ENCODE measurements at places on chromosomes 6 and 20.

DNA sequence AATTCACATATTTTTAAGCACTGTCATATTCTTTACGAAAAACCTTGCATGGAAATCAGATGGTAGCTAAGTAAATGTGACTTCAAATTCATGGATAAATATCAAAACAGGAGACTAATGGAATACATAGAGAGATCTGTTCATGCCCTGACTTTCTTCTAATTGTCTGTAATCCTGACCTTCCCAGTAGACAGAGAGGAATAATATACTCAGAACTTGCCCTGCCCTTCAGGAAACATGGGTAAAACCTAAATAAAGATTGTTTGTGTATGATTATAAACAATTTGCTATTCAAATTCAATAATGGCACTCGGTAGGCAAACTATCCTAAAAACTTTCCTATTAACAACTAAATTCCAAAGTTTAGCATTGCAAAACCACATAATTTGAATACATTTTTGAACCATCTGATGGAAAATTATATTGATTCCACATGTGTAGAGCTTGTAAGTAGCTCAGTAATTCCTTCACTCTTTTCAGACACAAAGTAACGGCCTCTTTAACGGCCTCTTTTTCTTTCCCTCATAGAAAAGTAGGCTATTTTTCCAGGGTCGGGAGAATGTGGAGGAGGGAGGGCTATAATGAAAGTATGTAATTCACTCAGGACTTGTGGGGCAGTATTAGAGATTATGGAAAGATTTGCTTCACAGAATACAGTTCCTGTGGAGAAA lies 227.6 kb downstream of the ALDH8A1 start:
- no peak for DNase-seq

DNA sequence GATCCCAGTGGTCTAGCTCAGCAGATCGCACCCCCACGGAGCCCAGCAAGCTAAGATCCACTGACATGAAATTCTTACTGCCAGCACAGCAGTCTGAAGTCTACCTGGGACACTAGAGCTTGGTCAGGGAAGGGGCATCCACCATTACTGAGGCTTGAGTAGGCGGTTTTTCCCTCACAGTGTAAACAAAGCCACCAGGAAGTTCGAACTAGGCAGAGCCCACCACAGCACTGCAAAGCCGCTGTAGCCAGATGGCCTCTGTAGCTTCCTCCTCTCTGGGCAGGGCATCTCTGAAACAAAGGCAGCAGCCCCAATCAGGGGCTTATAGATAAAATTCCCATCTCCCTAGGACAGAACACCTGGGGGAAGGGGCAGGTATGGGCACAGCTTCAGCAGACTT lies 18.8 kb downstream of the FRK start:
- DNase-seq: no peak

DNA sequence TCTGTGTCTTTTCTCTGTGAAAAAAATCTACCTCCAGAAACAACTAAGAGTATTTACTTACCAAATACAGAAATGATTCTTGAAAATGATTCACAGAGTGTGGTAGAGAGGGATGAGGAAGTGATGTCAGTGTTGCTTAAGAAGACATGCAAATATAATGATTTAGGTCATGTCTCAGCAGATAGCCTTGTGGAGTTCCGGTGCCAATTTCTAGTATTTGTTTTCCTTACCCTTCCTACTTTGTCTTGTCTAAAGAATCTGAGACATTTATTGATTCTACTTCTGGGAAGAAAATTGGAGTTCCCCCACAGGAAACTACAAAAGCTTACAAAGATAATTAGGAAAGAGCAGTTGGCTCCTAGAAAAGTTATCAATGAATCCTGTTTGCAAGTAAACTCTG lies 68.8 kb downstream of the GJA1 start:
- DNase-seq: no peak

GRCh38 chr20:52747845-52748284 lies 224.3 kb upstream of the TSHZ2 start:
- DNase-seq: no peak

- DNase-seq: no peak
Measured at GRCh38 chr6:27667657-27668441, 194.9 kb upstream of the ZNF184 start.

GRCh38 chr6:161536224-161536630 lies 262.4 kb upstream of the AGPAT4 start:
- no peak for DNase-seq

DNA sequence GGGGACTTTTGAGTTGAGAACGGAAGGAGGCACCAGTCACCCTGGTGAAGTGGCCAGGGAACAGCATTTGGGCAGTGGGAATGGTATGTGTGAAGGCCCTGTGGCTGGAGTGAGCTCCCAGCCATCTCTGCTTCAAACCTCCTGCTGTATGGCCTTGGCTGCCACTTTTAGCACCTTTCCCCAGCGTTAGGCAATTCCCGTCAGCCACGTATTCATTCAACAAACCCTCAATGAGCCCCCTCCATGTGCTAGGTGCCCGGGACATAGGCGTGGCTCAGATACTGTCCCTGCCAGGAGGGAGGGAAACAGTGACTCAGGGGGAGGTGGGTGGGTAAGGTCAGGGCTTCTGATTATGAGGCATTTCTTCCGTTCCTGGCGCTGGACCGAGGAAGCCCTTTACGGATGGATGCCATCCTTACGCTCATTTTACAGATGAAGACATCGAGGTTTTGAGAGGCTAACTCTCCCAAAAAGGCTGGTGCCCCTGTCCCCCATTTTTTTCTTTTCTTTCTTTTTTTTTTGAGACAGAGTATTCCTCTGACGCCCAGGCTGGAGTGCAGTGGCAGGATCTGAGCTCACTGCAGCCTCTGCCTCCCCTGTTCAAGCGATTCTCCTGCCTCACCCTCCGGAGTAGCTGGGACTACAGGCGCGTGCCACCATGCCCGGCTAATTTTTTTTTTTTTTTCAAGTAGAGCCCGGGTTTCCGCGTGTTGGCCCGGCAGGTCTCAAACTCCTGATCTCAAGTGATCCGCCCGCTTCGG lies 37.5 kb downstream of the SRC start:
- no peak for DNase-seq

DNA sequence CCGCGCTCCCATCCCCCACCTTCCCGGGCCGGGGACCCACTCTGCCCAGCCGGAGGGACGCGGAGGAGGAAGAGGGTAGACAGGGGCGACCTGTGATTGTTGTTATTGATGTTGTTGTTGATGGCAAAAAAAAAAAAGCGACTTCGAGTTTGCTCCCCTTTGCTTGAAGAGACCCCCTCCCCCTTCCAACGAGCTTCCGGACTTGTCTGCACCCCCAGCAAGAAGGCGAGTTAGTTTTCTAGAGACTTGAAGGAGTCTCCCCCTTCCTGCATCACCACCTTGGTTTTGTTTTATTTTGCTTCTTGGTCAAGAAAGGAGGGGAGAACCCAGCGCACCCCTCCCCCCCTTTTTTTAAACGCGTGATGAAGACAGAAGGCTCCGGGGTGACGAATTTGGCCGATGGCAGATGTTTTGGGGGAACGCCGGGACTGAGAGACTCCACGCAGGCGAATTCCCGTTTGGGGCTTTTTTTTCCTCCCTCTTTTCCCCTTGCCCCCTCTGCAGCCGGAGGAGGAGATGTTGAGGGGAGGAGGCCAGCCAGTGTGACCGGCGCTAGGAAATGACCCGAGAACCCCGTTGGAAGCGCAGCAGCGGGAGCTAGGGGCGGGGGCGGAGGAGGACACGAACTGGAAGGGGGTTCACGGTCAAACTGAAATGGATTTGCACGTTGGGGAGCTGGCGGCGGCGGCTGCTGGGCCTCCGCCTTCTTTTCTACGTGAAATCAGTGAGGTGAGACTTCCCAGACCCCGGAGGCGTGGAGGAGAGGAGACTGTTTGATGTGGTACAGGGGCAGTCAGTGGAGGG lies 2.8 kb downstream of the SOX4 start:
- no peak for DNase-seq

DNA sequence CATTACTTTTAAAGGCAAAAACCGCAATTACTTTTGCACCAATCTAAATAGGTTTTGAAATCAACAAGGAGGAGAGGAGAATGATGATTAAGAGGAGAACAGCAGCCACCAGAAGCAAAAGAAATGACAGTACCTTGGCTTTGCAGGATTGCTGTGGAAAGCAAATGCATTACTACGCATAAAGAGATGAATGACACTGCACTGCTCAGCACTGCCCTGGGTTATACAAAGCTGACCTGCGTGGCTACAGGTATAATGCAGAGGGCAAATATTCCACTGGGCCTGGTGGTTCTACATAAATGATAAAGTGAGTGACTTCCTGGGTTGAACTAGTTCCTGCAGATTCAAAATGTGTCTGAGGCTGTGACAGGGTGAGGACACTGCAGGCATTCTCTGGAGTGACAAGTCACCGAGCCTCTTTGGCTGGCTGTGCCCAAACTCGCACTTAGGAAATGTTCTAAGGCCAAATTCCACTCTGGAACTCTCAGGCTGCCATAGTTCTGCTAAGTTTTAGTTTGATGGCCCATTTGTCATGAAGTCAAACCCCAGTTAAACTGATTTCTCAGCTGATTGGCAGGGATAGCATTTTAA lies 78.6 kb downstream of the INSM1 start:
- no peak for DNase-seq

- DNase-seq: no peak
Measured at GRCh38 chr6:161351858-161352257, 78.0 kb upstream of the AGPAT4 start.

DNA sequence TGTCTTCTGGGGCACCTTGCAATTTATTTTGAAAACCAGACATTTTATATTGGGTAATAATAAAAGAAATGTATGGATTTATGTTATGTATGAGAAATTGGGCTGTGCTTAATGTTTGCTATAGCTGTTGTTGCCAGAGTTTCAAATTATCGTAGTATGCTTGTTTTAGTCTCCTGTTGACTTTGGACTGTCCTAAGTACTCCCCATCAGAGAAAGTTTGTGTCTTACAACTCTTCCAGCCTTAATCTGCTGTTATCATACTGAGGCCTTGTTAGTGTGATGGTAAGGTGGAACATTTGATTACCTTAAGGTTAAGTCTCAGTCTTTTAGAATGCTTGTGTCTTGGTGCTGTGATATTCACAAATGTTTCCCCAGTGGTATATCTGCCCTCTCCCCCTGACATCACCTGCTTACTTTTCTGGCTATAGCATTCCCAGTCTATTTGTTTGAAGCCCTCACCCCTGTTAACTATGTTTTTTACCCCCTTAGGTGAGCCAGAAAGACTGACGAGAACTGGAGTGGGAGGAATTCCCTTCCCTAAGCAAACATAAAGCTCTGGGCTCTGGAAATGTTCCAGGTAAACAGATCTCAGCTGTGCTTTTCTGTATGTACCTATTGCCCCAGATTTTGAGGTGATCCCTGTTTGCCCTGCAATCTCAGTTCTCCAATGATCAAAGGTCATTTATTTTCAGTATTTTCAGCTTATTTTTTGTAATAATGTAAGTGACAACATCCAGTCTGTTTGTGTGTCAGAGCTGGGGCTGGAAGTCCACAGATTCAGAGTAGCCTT lies 581.1 kb upstream of the CITED2 start:
- no peak for DNase-seq

GRCh38 chr20:43921227-43921780 lies 6.7 kb downstream of the TOX2 start:
- no peak for DNase-seq

DNA sequence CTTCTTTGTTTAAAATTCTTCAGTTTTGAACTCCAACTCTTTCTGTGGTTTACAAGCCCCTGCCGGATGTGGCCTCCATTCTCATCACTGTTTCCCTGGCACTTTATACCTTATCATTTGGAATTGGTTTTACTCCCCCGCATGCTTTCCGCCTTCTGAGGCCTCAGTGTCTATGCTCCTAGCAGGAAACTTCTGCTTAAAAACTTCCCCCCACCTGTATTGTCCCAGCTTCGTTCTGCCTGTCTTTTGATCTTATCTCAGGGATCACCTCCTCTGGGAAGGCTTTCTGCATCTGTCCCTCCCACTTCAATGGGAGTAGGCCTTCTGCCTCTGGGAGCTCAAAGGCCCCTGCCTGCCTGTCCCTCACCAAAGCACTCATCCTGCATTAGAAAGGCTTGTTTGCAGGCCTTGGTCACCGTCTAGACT lies 3.4 kb upstream of the ANGPT4 start:
- DNase-seq: no peak

- no peak for DNase-seq
Measured at GRCh38 chr6:78251931-78252330, 599.1 kb downstream of the MEI4 start.

DNA sequence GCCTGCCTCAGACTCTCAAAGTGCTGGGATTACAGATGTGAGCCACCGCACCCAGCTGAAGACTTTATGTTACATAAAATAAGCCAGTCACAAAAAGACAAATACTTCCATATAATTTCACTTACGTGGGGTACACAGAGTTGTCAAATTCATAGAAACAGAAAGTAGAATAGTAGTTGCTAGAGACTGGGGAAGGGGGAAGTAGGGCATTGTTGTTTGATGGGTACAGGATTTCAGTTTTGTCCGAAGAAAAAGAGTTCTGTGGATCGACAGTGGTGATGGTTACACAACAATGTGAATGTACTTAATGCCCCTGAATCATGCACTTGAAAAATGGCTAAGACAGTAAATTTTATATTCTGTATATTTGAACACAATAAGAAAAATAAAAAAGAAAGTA lies 41.6 kb upstream of the ANKEF1 start:
- DNase-seq: no peak

GRCh38 chr6:88519301-88520016 lies 353.3 kb upstream of the CNR1 start:
- DNase-seq: no peak

DNA sequence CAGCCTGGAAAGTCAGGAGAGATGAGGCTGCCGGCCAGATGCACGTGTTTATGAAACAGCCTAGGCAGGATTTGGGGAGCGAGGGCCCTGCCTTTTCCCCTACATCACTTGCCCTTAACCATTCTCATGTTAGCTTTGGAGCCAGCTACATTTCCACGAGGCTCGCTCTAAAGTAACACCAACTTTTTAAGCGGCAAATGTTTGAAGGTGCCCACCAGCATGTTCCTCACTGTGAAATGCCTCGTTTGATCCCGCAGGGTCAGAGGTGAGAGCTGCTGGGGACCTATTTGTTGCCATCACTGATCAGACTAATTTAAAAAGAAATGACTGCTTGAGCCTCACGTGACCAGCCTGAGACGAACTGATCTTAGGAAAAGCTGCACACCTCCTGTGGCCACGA lies 51.6 kb upstream of the DACT2 start:
- no peak for DNase-seq

GRCh38 chr6:156256161-156256560 lies 521.0 kb upstream of the ARID1B start:
- DNase-seq: no peak

DNA sequence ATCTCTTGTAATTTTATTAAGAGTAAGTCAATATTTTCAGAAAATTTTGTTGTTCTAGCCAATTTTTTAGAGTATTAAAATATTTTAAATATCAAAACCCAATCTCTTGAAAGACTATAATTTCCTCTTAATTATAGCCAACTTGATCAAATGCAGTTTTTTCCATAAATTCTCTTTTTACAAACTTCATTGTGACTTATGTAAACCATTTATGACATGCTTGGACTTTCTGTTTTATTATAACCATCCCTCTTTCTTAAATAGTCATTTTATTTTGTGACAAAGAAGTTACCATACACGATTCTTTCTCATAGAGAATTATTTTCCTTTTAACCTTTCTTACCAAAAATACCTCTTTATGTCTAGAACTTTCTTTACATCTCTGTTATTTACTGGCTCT lies 1075.5 kb downstream of the KHDRBS2 start:
- DNase-seq: no peak

GRCh38 chr6:12963567-12963966 lies 247.0 kb downstream of the PHACTR1 start:
- no peak for DNase-seq
